ENCODE measurements at places on chromosomes 13 and 19.

GRCh38 chr19:41934849-41935374 is 6.7 kb upstream of the ERFL start:
- peak; percentile 81 for DNase-seq

- DNase-seq = no peak
These were observed 632.8 kb upstream of the KLF12 start for GRCh38 chr13:74767050-74767449.

DNA sequence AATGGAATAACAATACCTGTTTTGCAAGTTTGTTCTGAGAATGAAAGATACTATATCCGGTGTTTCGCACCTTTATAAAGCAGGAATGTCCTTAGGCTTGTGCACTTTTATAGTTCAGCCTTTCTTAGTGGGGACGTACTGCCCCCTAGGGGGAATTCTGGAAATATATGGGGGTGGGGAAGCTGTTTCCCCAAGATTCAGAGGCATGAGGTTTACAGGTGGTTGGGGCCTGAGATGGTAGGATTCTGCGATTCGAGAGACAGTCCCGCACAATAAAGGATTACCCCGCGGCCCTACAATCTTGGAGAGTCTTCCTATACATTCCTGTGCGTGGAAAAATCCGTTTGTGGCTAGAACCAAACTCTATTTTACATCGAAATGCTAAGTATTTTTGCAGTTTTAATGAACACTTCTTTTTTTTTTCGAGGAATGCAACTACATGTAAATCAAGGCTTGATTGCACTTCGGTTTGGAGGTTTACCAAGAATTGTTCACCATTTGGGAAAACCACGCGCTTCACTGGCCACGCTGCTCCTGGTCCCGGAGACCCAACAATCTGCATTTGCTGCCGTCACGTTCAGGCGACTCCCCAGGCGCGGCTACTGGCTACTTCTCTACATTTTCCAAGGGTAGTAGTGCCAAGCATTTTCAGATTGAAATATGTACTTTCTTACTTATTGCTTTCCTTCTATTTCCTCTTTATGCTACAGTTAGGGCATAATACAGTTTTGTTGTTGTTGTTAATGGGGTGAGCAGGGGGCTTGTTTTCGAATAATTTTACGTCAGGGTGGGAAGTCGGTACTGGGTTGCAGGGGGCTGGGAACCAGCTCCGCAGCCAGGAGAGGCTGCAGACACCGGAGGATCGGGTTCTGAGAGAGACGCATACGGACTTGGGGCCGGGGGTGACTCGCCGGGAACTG is 830 bp downstream of the NEK5 start:
- peak; percentile 75 for DNase-seq

- no peak for DNase-seq
These were observed 1890.9 kb downstream of the PCDH9 start for GRCh38 chr13:65339241-65339640.

- no peak for DNase-seq
These were observed 18.7 kb downstream of the STK24 start for GRCh38 chr13:98557937-98558792.

DNA sequence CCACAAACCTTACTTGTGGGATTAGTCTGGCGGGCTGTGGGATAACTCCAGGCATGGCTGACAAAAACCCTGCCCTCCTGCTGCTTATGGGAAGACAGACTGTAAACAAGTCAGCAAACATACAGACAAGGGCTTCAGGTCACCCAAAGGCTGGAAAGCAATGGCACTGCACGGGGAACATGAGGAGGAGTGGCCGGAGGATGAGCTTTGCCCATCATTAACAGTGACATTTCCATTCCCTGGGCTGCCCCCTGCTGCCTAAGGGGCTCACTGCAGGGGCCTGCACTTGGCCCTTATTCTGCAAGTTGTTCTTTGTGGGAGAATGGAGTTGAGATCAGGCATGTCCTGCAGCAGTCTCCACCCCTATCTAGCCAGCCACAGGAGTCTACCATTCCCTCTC is 91.3 kb downstream of the UQCRFS1 start:
- DNase-seq = peak; percentile 4

DNA sequence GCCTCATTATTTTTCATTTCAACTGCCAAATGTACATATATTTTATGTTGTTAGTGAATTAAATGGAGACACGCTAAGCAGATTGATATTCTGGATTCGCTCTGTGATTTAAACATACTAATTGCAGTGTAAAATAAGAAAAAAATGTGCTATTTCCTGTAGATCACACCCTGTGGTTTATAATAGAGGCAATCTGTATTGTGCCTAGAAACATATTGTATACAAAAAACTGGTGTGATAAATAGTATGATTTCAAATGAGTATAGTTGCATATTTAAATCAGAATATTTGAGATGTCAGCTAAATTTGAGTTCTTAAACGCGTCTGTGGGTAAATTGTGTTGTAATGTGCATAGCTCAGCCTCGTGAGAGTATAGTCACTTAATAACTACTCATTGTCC is 643.9 kb downstream of the TBC1D4 start:
- no peak for DNase-seq

- DNase-seq = peak; percentile 83
These were observed 11.9 kb upstream of the GDF15 start for GRCh38 chr19:18373892-18374629.

GRCh38 chr13:79290595-79291244 is 115.3 kb downstream of the RBM26 start:
- no peak for DNase-seq

GRCh38 chr19:37251308-37252229 is 33.6 kb downstream of the ZNF383 start:
- peak; percentile 58 for DNase-seq

DNA sequence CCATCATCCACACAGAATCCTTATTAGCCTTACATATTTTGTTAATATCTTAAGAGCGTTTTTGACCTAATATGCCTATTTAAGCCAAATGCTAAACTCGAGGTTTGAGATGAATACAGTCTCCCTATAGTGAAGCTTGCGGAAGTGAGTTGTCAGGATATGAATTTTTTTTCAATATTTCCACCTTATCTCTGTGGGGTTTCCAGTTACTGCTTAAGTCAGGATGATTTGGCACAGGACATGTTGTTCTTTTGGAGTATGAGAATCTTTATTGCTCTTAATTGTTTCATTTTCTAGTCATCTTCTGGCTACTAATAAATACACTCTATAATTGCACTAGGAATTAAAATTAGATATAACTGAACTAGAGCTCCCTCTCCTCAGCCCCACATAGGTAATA is 44.2 kb upstream of the GPC6 start:
- DNase-seq = no peak

DNA sequence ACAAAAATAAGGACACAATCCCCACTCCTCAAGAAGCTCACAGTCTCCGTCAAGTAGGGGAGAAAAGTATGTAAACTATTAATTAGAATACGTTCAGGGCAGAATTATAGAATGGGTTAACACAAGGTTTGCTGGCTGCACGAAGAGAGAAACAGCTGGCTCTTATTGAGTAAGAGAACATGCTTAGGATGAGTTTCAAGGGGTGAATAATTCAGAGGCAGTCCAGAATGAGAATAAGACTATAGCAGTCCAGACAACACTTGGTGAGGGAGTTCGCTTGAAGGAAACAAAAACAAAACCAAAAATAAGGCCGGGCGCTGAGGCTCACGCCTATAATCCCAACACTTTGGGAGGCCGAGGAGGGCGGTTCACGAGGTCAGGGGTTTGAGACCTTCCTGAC is 61.9 kb downstream of the THSD1 start:
- DNase-seq = no peak

Measured in activated CD4-positive, alpha-beta T cell treated with anti-CD3 and anti-CD28 coated beads, Interleukin-2, Interleukin-6, amounts not matched to agents 100 ng/mL and 50 ng/mL, durations not matched to agents 16 hours and 8 hours (primary cell).